ENCODE measurements at places on chromosomes 2 and 18. TPM values are rescaled to one million over a fixed set of nuclear protein-coding genes. Genes with fewer than 3 reads are reported as not detected.

POTEC gene
- total RNA-seq, result not detected

NT5DC4 gene
- not detected for total RNA-seq

MC4R gene
- total RNA-seq, result not detected

MPP4 gene
- total RNA-seq, result 0.17 TPM

ZNF804A gene
- 0.78 TPM for total RNA-seq

CIB4 gene
- not detected for total RNA-seq

DES gene
- 59.4 TPM for total RNA-seq

STARD6 gene
- not detected for total RNA-seq

ORC2 gene
- total RNA-seq, result 27.4 TPM

DOK6 gene
- total RNA-seq, result 5.9 TPM

C2orf81 gene
- 2.1 TPM for total RNA-seq

CCDC141 gene
- 25.7 TPM for total RNA-seq

FHOD3 gene
- total RNA-seq, result 1.9 TPM

CREG2 gene
- total RNA-seq, result not detected

ARHGAP25 gene
- 31.8 TPM for total RNA-seq
